ENCODE measurements at places on chromosomes 3 and 15. TPM values are rescaled to one million over a fixed set of nuclear protein-coding genes. Genes with fewer than 3 reads are reported as not detected.

ZNF710 gene
- total RNA-seq, result 20.2 TPM

MUC4 gene
- total RNA-seq, result 0.31 TPM

ELL3 gene
- 5.6 TPM for total RNA-seq

ERICH6 gene
- total RNA-seq, result 0.49 TPM

GRCh38 chr3:184568924-184569829 lies 7.6 kb downstream of the EPHB3 start:
- DNase-seq, result peak; percentile 92

DNA sequence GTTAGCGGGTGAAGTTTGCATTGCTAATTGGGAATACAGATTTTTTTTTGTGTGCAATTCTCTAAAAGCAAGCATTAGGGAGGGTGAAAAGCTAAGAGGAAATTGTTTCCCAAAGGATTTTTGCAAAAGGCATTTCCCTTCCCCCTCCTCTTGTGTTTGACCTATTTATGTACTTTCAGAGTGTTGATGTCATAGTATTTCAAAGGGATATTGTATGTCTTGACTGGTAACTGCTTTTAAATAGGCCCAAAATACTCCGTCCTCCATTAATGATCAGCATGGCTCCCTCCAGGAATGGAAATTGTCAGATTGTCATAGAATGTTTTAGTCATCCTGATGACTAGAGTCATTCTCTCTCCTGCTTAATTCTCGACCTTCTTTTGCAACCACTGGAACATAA lies 32.4 kb downstream of the TRIM71 start:
- DNase-seq, result no peak

TMEM108 gene
- 0.67 TPM for total RNA-seq

MASP1 gene
- total RNA-seq, result 6.3 TPM

- no peak for DNase-seq
These were observed 84.1 kb upstream of the MYRIP start for GRCh38 chr3:39725321-39725720.

- DNase-seq, result peak; percentile 91
These were observed 16.2 kb downstream of the RFT1 start for GRCh38 chr3:53114011-53114400.

- DNase-seq, result no peak
These were observed 34.1 kb downstream of the SPATA12 start for GRCh38 chr3:57094575-57094974.

ILDR1 gene
- not detected for total RNA-seq

GRCh38 chr3:25478211-25478757 lies 50.2 kb downstream of the RARB start:
- no peak for DNase-seq
